ENCODE measurements at places on chromosomes 16 and 17.
A peak's percentile ranks its signal among the peaks of the same experiment; 100 is the strongest.

- no peak for DNase-seq
Observed at GRCh38 chr17:4150096-4150495, 7.1 kb downstream of the CYB5D2 start.

- no peak for DNase-seq
Observed at GRCh38 chr16:9343276-9343675, 251.8 kb downstream of the HAPSTR1 start.

- DNase-seq = peak; percentile 42
Observed at GRCh38 chr17:3843935-3844516, 2.0 kb downstream of the NCBP3 start.

GRCh38 chr16:24749310-24749709 is 19.9 kb downstream of the TNRC6A start:
- no peak for DNase-seq

DNA sequence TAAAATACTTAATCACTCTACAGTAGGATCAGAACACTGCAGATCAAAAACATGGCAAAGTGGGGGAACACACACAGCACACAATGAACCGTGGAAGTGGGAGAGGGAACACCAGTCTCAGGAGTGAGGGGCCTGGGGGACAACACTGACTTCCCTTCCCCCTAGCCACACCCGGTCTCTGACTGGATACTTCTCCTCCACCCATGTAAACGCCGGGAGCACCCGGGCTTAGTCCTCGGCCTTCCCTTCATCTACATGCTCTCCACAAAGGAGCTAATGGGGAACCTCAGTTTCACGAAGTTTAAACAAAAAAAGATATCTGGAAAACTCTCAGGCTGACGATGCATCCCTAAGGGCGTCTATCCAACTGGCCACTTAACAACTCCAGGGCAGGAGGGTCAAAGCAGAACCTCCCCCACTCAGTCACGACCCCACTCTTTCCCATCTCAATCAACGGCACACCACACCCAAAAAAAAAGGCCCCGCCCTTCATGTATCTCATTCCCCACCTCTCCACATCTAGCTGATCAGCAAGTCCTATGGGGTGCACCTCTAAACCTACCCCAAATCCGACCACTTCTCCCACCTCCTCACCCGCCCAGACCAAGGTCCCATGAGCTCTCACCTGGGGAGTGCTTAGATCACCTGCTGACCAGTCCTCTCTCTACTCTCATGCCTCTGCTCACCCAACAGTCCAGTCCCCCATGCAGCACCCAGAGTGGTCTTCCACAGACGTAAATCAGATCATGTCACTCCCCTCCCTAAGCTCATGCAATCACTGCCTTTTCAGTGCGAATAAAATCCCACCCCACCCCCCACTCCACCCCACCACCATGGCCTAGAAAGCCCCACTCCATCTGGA is 7.4 kb downstream of the ZDHHC7 start:
- DNase-seq = no peak

DNA sequence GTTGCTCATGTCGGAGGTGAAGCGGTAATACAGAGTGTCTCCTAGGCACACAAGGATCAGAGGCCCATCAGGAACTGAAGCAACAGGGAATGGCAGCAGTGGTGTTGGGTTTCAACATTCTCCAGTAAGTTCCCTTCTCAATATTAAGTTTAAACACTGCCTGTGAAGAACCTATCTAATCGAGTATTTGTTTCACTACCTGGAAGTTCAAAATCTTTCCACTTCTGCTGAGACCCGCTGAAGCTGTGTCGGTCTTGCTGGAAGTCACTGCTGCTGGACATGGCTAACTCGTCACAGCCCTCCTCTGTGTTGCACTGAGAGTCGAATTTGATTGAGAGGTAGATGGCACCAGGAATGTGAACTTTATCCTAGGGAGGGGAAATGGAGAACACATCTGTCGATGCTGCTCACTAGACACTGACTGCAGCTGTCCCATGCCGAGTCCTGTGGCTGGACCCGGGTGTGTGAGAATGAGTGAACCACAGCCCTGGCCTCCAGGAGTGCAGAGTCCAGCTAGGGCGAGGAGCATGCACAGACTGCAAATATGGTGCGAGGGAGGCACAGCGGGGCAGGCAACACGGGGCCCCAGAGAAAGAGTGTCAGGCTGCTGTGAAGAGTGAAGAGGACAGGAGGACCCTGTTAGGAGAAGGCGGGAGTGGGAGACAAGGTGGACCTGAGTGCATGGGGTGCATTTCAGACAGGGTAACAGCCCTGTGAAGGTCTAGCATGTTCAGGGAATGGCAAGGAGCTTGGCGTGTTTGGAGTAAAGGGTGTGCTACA is 50.1 kb upstream of the ATP2A3 start:
- no peak for DNase-seq

GRCh38 chr17:60167065-60167741 is 17.4 kb downstream of the CA4 start:
- DNase-seq = no peak

GRCh38 chr16:85628645-85629044 is 15.5 kb downstream of the GSE1 start:
- DNase-seq = no peak

GRCh38 chr17:3795390-3796102 is 5.4 kb downstream of the ITGAE start:
- no peak for DNase-seq

GRCh38 chr17:70242781-70243437 is 73.6 kb downstream of the KCNJ2 start:
- DNase-seq = no peak

DNA sequence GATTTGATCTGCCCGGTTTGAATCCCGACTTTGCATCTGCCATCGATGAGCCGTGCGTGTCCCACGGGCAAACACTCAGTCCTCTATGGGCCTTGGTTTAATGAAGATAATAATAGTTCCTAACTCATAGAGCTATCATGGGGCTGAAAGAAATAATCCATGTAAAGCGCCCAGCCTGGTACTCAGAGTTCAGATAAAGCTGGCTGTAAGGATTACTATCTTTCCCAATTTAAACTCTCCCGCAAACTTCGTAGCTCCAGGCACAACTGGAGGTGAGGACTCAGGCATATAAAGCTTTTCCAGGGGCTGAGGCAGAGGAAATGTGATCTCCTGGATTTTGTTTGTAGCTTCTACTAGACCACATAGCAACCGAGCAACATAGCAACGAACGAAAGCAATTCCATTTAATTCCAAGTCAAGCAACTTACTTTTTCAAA is 16.3 kb downstream of the ALOX15 start:
- DNase-seq = no peak

- no peak for DNase-seq
Observed at GRCh38 chr16:813204-813915, 12.8 kb upstream of the GNG13 start.

- DNase-seq = no peak
Observed at GRCh38 chr16:21684199-21684598, 20.4 kb downstream of the OTOA start.

GRCh38 chr17:74530831-74531150 is 484 bp downstream of the CD300LB start:
- DNase-seq = no peak

GRCh38 chr17:50558941-50559614 is 1.4 kb upstream of the CACNA1G start:
- no peak for DNase-seq

Measured in Kasumi-1 (cell line).